ENCODE measurements at places on chromosomes 3 and 15.

GRCh38 chr15:68789091-68789490 is 31.6 kb downstream of the ANP32A start:
- DNase-seq, result no peak

- DNase-seq, result peak; percentile 70
Observed at GRCh38 chr15:73927476-73928240, 1.4 kb downstream of the LOXL1 start.

DNA sequence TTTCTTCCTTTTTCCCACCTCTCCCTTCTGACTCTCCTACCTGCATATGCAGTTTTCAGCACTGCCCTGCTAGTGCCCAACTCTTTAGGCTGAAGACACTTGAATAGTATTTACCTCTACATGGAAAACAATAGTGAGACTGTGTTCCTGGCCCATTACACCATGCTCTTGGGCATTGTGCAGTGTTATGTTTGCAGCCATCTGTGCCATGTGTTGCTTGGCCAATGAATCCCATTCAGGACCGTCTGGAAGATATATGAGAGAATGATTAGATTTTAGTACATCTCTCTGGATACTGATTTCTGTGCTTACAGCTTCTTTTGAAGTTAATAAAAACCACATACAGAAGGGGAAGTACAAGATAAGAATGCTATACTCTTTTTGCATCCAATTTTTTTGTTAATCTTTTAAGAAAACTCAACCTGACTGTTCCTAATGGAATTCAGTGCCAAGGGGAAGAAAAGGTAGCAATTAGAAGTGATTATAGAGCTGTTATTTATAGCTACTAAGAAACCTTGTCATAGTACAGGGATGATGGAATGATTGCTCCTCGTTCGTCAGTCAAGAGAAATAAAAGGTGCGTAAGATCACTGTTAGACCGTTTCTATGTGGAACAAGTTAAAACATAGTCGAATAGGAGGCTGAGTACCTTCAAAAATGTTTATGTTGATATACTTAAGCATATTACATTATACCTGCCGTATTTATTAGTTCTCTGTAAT is 58.9 kb downstream of the TMEM41A start:
- DNase-seq, result no peak

- no peak for DNase-seq
Observed at GRCh38 chr3:39067286-39067685, 15.5 kb downstream of the WDR48 start.

GRCh38 chr3:14203521-14204079 is 25.0 kb downstream of the LSM3 start:
- no peak for DNase-seq

DNA sequence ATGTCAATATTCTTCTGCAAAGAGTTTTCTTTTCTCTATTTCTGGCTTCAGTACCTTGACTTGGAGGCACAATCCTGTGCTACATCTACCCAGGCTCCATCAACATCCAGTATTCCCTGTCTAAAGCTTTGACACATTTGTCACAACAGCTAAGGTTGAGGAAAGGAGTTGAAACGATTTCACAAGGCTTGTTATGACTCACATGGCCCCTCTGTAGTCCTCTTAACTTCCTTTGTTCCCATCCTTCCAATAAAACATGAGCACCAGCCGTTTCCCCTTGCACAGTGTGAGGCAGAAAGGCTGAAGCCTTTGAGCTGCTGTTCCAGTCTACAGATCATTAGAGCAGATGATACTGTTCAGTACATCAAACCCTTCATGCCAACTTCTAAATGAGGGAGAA is 163.0 kb upstream of the TMCO5A start:
- no peak for DNase-seq

- no peak for DNase-seq
Observed at GRCh38 chr3:15284121-15284889, 48.1 kb downstream of the SH3BP5 start.

DNA sequence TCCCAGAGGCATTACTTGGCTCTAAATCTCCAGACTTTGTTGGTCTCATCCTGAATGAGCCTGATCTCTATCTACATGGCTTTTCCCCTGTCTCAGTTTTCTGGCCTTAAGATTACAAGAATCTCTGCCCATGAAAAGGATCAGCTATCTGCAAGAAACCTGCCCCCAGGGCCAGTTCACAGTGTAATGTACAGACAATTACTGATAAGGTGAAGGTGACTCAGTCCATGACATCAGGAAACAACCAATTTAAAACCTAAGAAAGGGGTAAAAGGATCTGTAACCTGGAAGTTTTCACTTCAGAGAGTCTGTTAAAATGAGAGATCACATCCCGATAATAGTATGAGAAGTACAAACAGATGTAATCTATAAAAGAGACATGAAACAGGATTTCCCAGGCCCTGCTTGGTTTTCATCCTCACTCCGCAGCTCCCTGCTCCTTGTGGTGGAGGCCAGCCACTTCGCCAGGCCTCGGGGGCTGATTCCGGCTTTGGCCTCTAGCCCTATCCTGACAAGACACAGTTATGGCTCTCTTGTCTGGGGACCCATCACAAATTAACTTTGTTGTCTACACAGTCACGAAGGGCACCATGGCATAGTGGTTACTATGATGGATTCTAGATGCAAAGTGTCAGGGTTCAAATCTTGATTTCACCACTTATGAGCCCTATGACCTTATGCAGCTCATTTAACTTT is 136.9 kb downstream of the THSD4 start:
- no peak for DNase-seq

GRCh38 chr3:100984308-100984707 is 8.9 kb downstream of the ABI3BP start:
- no peak for DNase-seq

DNA sequence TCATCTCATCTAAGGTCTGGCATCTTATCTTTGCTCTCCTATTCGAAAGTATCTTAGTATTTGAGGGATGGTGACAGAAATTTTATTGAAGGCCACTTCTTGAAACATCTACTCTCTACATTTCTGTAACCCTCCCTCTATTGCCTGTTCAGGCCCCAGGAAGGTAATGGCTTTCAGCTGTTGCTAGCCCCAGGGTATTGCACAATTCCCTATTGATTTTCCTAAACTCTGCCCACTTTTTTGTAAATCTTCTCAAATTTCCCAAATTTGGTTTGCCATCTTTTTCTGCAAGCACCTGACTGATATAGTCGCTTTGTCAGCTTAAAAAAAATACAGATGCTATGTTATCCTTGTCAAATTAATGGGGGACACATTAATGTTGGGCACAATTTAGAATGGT is 242.1 kb downstream of the RAP2B start:
- DNase-seq, result no peak

- DNase-seq, result no peak
Observed at GRCh38 chr3:31448035-31448881, 84.5 kb upstream of the STT3B start.

- no peak for DNase-seq
Observed at GRCh38 chr3:65508750-65509422, 529.8 kb downstream of the MAGI1 start.

GRCh38 chr15:28959326-28959725 is 73.6 kb downstream of the APBA2 start:
- no peak for DNase-seq

- DNase-seq, result no peak
Observed at GRCh38 chr3:64977308-64978100, 289.7 kb upstream of the ADAMTS9 start.

- no peak for DNase-seq
Observed at GRCh38 chr3:197600796-197601565, 45.2 kb upstream of the BDH1 start.

DNA sequence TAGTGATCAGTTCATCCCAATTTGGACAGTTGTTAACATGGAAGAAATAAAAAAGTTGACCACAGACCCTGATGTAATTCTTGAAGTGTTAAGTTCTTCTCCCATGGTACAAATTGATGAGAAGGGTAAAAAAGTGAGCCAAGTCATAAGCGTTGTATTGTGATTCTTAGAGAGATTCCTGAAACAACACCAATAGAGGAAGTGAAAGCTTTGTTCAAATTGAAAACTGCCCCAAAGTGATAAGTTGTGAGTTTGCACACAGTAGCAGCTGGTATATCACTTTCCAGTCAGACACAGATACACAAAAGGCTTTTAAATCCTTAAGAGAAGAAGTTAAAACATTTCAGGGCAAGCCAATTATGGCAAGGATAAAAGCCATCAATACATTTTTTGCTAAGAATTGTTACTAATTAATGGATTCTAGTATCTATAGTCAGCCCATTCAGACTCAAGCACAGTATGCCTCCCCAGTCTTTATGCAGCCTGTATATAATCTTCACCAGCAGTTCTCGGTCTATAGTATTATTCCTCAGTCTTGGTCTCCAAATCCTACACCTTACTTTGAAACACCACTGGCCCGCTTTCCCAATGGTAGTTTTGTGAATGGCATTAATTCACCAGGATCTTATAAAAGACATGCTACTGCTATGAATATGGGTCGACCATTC is 38.2 kb downstream of the CDIN1 start:
- DNase-seq, result no peak

- DNase-seq, result no peak
Observed at GRCh38 chr15:83610901-83611685, 42.8 kb upstream of the ADAMTSL3 start.

DNA sequence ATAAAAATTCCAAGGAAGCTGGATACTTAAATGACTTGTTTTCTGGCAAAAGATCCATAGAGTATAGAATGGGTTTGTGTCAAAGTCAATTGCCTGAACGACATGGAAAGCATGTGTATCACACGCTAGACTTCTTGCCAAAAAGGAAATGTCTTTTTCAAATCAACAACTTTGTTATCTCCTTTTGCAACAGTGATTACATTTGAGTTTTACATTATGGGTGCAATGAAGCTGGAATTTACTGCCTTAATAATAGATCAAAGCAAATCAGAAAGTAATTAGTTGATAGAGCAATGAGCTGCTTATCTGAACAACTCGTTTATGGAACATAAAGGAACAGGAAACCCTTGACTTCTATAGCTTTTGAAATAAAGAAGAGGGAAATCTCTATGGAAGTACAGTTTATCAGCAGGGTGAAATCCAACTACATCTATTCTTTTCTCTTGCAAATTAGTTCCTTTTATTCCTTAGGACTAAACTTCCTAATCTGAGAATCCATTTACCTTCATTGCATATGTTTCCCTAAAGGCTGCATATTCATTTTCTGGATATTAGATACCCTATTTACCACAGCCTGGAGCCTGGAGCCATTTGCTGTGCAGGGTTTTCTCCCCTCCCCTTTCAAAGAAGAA is 415.1 kb upstream of the NECTIN3 start:
- DNase-seq, result no peak

GRCh38 chr3:59052803-59053411 is 3.1 kb upstream of the CFAP20DC start:
- DNase-seq, result no peak

DNA sequence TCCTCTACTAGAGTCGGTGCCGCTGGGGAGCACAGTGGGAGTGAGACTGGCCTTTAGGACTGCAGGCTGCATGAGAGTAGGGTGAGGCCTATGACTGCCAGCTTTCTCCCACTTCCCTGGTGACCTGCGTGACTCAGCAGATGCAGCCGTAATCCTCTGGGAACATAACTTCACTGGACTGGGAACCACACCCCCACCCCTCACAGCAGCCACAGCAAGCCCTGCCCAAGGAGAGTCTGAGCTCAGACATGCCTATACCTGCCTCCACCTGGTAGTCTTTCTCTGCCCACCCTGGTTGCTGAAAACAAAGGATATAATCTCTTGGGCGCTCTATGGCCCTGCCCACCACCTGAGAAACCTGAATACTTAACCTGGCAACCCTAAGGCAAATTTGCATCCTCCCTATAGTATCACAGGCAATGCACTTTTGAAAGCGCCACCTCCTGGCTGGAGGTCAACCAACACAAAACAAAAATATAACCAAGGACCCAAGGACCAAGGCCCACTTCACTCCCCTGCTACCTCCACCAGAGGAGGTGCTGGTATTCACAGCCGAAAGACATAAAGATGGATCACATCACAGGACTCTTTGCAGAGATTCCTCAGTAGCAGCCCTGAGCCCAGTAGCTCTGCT is 308.9 kb downstream of the CTNNB1 start:
- DNase-seq, result no peak

GRCh38 chr15:48334260-48334659 is 3.0 kb downstream of the DUT start:
- DNase-seq, result no peak

DNA sequence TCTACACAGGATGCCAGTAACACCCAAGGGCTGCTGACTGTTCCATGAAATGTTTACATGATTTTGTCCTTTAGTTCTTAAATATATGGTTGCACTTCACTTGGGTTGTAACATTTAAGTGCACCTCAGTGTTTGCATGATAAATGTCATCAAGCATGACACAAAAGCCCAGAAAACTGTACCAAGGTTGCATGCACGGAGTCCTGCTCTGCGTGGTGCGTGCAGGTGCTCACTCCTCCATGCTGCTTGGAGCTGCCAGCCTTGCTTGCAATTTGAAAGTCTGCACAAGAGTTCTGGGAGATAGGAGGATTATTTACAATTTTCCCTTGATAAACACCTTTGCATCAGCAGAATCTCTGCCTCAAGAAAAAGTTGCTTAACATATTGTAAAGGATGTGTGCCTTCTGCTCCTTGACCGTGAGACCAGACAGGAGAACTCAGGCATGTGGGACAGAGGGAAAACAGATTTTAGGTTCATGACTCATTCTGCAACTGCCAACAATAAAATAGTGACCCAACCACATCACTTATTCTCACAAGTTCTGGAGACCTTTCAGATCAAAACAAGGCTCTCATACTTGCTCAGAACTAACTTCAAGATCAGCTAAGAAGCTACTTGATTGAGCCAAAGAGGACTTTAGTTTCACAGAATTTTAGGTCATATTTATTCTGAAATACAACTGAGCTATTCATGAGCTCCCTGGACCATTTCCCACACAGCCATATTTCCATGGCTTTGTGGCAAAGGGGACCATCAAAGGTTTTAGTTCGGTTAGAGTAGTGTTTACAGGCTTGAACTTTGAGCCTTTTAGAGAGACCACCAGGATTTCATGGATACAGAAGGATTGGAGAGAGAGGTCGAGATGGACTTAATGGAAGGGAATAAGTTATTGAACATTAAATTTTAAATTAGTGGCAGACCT is 128.4 kb upstream of the ZBED2 start:
- no peak for DNase-seq

DNA sequence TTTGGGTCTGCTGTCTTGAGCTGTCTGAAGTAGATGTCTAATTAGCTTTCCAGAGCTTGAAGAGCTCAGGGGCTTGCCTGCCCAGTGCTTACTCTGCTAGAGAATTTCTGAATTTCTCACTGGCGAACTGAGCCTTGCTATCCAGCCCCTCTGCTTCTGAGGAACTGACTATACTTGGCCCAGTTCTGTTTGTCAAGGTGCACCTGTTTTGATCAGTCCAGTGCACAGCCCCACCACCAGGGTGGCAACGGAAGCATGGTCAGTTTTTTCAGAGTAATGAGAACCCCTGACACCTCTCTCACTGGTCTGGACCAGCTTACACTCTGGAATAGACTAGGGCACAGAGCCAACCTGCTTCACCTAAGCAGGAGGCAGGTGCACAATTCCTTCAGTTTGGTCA is 25.2 kb downstream of the ITGB5 start:
- DNase-seq, result no peak

DNA sequence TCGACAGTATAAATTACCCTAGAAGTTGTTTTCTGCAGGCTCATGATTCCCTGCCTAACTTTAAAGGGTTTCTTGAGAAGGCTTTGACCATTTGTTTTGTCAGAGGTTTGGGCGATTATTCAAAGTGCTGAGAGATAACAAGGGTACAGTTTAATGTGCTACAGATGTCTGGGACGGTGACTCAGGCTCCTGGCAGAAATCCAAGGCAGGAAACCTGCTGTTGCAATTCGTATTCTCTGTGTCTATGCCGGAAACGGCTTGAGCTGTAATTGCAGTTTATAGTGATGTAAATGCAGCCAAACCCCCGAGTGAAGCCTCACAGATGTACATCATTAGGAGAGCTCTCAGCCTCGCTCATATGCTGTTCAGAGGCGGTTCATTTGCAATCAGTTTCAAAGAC is 65.6 kb downstream of the SYNPR start:
- no peak for DNase-seq

GRCh38 chr3:127755305-127755681 is 67.0 kb downstream of the MGLL start:
- no peak for DNase-seq

Data from activated CD4-positive, alpha-beta T cell treated with anti-CD3 and anti-CD28 coated beads for 1 hour (primary cell).